ENCODE measurements at places on chromosomes 3 and 15.

DNA sequence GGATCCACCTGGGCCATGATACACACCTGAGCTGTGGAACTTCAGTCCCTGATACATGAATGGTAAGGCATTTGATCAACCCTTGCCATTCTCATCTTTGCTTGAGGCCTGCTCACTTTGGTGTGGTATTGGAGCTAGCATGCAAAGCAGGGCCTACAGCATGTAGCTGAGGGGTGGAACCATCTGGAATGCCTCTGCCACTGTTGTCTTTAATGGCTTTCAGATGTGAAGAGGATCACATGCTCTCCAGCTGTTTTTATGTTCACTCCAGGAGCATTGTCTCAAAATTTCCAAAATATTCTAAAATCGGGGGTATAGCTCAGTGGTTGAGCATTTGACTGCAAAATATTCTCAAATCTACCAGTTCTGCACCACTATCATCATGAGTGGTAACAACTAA lies 64.4 kb upstream of the PHLDB2 start:
- no peak for DNase-seq

- DNase-seq: no peak
Measured at GRCh38 chr3:136194409-136195257, 1.5 kb downstream of the MSL2 start.

DNA sequence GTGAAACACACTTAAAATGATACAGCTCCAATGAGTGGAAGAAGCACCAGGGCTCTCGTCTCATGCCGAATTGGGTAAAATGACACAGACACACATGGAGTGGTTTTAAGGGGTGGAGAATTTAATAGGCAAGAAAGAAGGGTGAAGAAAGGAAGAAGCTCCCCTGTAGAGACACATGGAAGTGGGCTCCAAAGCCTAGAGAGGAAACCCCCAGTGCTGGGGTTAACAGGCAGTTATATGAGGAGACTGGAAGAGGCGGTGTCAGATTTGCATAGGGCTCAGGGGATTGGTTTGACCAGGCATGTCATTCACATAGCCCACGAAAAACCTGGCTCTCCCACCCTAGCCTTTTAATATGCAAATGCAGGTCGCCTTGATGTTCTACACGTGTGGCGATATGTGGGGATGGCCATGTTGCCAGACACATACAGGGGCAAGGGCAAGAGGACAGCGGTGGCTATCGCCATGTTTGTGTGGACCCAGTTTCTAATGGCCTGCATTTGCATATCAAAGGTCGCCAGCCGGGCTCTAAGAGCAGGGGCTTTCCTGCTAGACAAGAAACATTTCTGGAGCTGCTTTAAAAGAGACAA lies 1.9 kb upstream of the DPH6 start:
- DNase-seq: no peak

DNA sequence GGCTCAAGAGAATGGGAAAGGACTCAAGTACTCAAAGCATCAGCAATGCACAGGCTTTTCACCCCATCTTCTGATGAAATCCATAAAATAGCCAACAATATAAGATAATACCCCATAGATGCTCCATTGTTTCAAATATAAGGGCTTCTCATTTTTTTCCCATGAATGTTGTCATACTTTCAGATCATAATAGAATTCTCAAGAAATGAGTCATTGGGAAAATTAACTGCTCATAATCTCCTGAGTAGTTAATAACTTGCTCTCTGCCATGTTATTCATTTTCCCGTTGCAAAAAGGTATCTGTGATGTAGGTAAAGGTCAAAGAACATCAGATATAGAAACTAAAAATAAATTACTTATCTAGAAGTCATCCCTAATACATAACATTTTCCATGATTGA lies 121.9 kb downstream of the NSUN3 start:
- DNase-seq: no peak

DNA sequence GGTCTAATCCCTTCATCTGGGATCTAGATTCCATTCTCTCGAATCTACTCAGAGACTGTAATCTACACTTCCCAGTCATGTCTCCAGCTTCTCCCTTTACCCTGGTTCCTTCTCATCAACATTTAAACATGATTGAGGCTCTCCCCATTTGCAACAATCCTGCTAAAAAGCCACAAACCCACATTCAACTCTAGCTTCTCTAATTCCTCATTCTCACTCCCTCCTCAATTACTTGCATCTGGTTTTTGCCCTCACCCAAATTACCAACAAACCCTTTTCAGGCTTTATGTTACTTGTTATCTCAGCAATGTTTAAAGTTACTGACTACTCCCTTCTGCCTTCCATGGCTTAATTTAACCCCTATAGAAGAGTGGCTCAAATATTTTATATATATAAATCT lies 11.5 kb downstream of the ETFA start:
- no peak for DNase-seq

Measured in kidney epithelial cell (primary cell).